CD4-positive, alpha-beta T cell treated with Interferon alpha-2 for 1 hour (primary cell): ENCODE measurements at places on chromosomes 7 and 10.

GRCh38 chr7:124328774-124329173 lies 295.9 kb upstream of the TMEM229A start:
- no peak for DNase-seq

GRCh38 chr7:95199779-95200558 lies 124.4 kb downstream of the PON1 start:
- no peak for DNase-seq

DNA sequence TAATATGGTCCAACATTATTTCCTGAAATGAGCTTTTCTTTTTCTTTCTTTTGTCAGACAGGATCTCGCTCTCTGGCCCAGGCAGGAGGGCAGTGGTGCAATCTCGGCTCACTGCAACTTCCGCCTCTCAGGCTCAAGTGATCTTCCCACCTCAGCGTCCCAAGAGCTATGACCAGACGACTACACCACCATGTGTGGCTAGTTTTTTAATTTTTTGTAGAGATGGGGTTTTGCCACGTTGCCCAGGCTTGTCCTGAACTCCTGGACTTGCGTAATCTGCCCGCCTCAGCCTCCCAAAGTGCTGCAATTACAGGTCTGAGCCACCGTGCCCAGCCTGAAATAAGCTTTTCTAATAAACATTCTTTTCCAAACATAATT lies 48.6 kb downstream of the CUL2 start:
- DNase-seq, result no peak

GRCh38 chr7:135980665-135981180 lies 3.6 kb upstream of the MTPN start:
- peak; percentile 89 for DNase-seq

DNA sequence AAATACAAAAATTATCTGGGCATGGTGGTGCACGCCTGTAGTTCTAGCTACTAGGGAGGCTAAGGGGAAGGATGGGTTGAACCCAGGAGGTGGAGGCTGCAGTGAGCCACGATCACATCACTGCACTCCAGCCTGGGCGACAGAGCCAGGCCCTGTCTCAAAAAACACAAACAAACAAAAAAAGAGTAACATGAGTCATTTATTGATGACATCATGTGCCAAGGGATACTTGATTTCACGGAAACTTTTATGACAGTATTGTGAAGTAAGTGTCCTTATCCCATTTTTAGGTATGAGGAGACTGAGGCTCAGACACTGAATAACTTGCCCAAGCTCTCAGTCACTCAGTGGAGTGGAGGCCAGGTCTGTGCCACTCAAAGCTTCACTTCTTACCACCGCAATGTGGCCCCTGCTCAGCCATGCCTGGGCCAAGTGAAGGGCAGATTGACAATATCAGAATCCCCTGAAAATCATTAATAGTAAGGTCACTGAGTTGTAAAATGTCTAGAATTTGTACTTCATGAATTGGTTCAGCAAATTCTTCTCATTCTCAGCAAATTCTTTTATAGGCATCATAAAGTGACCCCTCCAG lies 36.5 kb downstream of the EMX2 start:
- no peak for DNase-seq

DNA sequence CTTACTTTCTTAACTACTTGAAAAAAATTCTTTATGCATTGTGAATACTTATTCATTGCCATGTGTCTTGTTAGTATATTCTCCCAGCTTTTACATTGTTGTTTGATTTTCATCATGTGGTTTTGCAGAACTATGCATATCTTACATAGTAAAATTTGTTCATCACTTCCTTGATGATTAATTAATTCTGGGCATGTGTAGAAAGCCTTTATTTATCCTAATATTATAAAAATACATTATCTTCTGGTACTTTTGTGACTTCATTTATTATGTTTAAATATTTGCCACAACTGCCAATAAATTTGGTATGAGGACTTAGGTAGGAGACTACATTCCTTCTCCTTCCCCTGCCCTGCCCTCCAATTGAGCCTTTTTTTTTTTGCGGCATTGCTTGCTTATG lies 166.0 kb upstream of the ZNF32 start:
- DNase-seq, result no peak

- no peak for DNase-seq
Measured at GRCh38 chr10:782751-783648, 93.5 kb upstream of the DIP2C start.
